ENCODE measurements at places on chromosomes 5 and 9. TPM values are rescaled to one million over a fixed set of nuclear protein-coding genes. Genes with fewer than 3 reads are reported as not detected.

The HEMGN gene
- total RNA-seq = not detected

The ORM2 gene
- total RNA-seq = not detected

The BARHL1 gene
- not detected for total RNA-seq

The GBA2 gene
- total RNA-seq = 33.7 TPM

The SPATA6L gene
- total RNA-seq = 2.1 TPM

The IFNA21 gene
- not detected for total RNA-seq

The HTR4 gene
- total RNA-seq = not detected

The RASEF gene
- total RNA-seq = 1.1 TPM

The C9orf153 gene
- total RNA-seq = 1.2 TPM
